ENCODE measurements at places on chromosomes 7 and 10.
A peak's percentile ranks its signal among the peaks of the same experiment; 100 is the strongest.

DNA sequence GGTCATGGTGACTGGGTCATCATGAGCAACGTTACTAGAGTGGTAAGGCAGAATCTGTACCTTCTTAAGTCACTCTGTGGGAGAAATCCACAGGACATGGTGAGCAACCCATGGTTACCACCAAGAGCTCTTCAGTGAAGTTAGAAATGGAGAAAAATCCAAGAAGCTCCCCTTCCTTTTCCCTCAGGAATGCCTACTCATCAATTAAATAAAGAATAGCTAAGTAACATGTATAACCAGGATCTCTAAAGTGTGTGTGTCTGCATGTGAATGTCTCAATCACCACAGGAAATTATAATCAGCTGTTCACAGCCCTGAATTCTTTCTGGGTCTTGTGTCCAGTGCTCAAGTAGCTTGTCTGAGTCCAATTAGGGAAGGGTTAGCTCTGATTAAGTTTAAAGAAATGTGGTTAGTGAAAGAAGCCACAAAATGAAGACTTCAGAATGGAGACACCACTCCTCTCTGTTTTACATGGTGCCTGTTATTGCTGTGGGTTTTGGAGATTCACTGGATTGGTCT is 73.2 kb downstream of the SEM1 start:
- no peaks in the 10 kb centered on the region for H3K27me3 ChIP-seq
- no peaks in the 10 kb centered on the region for H3K36me3 ChIP-seq
- H3K4me3 ChIP-seq: no peak overlapping the region
- H3K4me1 ChIP-seq: no peaks in the 10 kb centered on the region

DNA sequence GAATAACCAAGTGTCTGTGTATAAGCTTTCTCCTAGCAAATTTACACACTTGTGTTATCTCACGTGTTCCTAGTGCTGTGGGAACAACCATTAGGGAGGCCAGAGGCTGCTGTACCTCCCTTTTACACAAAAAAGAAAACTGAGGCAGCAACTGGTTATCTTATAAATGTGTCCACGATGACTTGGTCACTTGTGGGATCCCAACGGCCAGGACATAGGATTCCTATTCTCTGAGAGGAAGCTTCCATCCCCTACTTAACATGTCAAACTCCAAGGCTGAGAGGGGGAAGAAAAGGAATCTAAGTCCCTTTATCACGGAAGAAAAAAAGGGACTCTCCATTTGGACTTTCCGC is 484 bp downstream of the ZNF438 start:
- H3K27me3 ChIP-seq: no peaks in the 10 kb centered on the region
- no peak for DNase-seq
- peaks cover 4% of the 10 kb centered on the region for H3K4me1 ChIP-seq
- H3K36me3 ChIP-seq: no peaks in the 10 kb centered on the region
- H3K4me3 ChIP-seq: peak overlapping the region; percentile 76

DNA sequence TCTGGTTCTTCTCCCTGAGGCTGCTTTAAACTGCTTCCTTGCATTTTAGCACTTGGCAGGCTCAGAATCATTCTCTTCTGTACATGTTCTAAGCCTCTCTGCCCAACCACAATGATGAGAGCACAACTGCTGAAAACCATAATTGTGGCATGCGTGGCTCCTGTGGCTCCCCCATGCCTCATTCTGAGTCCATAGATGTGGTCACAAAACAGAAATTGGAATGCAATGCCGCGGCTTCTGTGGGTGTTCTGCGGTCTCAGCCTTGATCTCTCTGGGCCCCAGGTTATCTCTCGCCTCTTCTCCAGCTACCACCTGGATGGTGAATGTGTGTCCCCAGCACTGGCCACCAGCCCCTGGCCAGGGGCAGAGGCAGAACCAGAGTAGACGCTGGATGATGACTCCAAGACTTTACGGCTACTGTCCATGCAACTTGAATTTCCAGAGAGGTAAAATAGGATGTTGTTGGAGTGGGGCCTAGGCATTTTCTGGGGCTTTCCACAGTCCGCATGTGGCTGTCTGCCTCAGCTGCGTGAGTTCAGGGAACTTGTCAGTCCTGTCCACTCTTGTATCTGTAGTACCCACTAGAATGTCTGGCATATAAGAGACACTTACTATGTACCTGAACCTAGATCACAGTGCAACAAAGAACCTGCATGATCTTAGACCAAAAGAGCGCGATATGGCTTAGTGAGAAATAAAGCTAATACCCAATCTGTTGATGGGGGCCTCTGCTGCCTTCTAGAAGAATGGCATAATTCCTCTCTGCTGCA is 52.4 kb upstream of the ADRB1 start:
- H3K36me3 ChIP-seq: no peaks in the 10 kb centered on the region
- no peak overlapping the region for H3K4me3 ChIP-seq
- no peak overlapping the region for H3K27ac ChIP-seq

- DNase-seq: no peak
- H3K27ac ChIP-seq: no peak overlapping the region
- H3K36me3 ChIP-seq: peaks cover 5% of the 10 kb centered on the region
- H3K4me3 ChIP-seq: no peak overlapping the region
- no peaks in the 10 kb centered on the region for H3K4me1 ChIP-seq
- no peaks in the 10 kb centered on the region for H3K27me3 ChIP-seq
Observed at GRCh38 chr7:106317971-106318370, 33.2 kb upstream of the NAMPT start.

GRCh38 chr7:112421666-112422486 is 28.4 kb upstream of the IFRD1 start:
- H3K4me3 ChIP-seq: no peak overlapping the region
- H3K4me1 ChIP-seq: peaks cover 15% of the 10 kb centered on the region
- H3K36me3 ChIP-seq: peaks cover 7% of the 10 kb centered on the region
- no peaks in the 10 kb centered on the region for H3K27me3 ChIP-seq
- DNase-seq: peak; percentile 39

DNA sequence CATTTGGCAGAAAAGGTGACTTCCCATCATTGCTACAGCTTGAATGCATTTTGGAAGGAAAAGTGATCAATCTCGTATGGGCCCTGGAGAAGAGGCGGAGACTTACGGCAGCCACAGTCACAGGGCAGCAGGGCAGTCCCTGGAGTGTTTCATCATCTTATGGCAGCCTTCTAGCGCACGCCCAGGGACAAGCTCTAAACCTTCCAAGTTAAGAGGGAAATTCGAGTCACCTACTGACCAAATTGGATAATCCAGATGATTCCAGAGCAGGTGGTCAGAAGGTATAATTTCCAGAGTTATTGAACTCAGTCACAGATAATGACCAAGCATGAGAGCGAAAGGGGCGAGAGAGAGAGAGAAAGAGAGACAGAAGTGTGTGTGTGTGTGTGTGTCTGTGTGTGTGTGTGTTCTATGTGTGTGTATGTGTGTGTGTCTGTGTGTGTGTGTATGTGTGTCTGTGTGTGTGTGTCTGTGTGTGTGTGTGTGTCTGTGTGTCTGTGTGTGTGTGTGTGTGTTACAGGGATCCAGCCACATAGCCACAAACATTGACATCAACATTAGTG is 123.7 kb upstream of the ADAM12 start:
- no peak overlapping the region for H3K27ac ChIP-seq
- no peak for DNase-seq
- H3K36me3 ChIP-seq: no peaks in the 10 kb centered on the region
- no peaks in the 10 kb centered on the region for H3K27me3 ChIP-seq

DNA sequence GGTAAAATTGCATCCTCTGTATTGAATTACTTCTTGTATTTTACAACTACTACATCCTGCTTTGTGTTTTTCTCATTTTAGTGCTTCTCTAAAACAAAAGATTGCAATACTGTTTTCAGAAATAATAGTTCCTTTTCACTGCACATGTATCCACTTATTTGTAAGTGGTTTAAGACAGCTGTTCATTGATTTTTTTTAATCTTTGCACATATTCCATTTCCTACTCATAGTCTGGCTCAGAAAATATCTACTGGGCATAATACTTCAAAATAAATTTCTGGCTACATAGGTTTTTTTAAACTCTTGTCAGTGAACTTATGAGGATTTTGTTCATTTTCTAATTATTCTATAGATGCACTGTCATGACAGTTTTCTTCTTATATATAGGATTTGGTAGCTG is 54.8 kb downstream of the SND1 start:
- DNase-seq: no peak
- no peak overlapping the region for H3K4me3 ChIP-seq
- H3K27me3 ChIP-seq: no peaks in the 10 kb centered on the region
- H3K4me1 ChIP-seq: no peaks in the 10 kb centered on the region
- H3K27ac ChIP-seq: no peak overlapping the region
- peaks cover 84% of the 10 kb centered on the region for H3K36me3 ChIP-seq

Data from H9 (cell line).